ENCODE measurements at places on chromosomes 7 and 10. TPM values are rescaled to one million over a fixed set of nuclear protein-coding genes. Genes with fewer than 3 reads are reported as not detected.

The ABCA13 gene
- 0.14 TPM for total RNA-seq

- no peak for DNase-seq
- no peak overlapping the region for H3K27ac ChIP-seq
- H3K36me3 ChIP-seq = no peaks in the 10 kb centered on the region
These were observed 17.6 kb upstream of the ORC5 start for GRCh38 chr7:104225451-104225850.

DNA sequence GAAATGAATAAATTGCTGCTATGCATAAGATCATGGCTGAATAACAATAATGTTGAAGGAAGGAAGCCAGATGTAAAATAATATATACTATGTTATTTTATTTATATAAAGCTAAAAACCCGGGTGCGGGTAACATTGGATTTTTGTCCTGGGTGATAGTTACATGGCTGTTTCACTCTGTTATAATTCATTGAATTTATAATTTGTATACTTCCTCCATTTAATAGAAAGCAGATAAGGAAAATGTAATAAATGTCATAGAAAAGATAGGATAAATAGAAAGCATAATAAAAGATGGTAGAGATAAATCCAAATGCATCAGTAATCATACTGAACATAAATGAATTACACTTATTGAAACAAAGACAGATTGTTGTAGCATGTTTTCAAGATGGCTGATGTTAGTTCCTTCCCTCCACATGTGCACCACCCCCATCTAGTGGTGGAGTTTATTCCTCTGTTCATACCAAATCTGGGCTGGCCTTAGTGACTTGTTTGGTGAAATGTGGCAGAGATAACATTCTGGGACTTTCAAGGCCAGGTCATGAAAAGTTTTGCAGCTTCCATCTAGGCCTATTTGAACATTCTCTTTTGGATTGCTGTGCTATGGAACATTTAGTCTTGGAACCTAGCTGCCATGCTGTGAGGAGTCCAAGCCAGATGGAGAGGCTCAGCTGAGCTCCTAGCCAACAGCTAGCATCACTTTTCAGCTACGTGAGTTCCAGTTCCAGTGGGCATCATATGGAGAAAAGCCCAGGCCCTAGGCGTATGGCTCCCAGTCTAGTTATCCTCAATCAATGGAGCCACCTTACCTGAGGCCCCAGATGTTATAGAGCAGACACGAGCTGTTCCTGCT is 46.9 kb downstream of the AHCYL2 start:
- no peak overlapping the region for H3K27ac ChIP-seq
- no peaks in the 10 kb centered on the region for H3K27me3 ChIP-seq
- no peaks in the 10 kb centered on the region for H3K4me1 ChIP-seq
- H3K4me3 ChIP-seq = no peak overlapping the region

DNA sequence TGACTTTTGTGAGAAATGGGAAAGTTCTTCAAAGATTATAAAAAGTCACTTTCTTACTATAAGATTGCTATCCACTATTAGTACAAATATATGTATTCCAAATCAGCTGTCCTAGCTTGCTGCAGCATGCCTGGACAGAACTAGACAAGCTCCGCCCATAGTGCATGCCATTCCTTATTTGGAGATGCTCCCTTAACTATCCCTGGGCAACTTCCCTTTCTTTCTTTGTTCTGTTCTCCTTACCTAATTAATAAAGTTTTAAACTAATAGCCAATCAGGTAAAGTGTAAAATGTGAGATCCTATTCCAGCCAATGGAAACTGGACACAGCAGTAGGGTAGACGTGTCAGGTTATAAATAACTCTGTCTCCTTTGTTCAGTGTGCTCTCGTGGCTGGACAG is 281.9 kb downstream of the CAMK1D start:
- no peak for DNase-seq
- H3K36me3 ChIP-seq = no peaks in the 10 kb centered on the region
- H3K4me1 ChIP-seq = peaks cover 5% of the 10 kb centered on the region
- no peak overlapping the region for H3K27ac ChIP-seq
- H3K4me3 ChIP-seq = no peak overlapping the region
- H3K27me3 ChIP-seq = no peaks in the 10 kb centered on the region

The TCF7L2 gene
- total RNA-seq = 29.8 TPM

DNA sequence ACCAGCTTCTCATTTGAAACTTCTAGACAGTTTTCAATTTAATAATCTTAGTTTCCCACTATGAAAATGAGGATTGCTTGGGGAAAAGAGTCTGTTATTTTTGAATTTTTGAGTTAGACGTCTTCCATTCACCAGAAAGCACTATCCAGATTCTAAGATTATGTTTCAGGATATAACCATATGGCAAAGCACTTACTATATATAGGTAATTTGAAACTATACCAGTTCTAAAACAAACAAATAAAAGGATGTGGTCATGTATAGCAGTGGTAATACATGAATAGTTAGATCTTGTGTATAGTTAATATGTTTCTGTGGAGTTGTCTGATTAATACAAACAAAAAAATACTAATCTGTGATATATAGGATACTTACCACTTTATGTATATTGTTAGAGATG is 320.0 kb downstream of the EXOC4 start:
- H3K4me3 ChIP-seq = no peak overlapping the region
- no peaks in the 10 kb centered on the region for H3K4me1 ChIP-seq
- no peaks in the 10 kb centered on the region for H3K27me3 ChIP-seq
- no peak overlapping the region for H3K27ac ChIP-seq
- H3K36me3 ChIP-seq = no peaks in the 10 kb centered on the region

DNA sequence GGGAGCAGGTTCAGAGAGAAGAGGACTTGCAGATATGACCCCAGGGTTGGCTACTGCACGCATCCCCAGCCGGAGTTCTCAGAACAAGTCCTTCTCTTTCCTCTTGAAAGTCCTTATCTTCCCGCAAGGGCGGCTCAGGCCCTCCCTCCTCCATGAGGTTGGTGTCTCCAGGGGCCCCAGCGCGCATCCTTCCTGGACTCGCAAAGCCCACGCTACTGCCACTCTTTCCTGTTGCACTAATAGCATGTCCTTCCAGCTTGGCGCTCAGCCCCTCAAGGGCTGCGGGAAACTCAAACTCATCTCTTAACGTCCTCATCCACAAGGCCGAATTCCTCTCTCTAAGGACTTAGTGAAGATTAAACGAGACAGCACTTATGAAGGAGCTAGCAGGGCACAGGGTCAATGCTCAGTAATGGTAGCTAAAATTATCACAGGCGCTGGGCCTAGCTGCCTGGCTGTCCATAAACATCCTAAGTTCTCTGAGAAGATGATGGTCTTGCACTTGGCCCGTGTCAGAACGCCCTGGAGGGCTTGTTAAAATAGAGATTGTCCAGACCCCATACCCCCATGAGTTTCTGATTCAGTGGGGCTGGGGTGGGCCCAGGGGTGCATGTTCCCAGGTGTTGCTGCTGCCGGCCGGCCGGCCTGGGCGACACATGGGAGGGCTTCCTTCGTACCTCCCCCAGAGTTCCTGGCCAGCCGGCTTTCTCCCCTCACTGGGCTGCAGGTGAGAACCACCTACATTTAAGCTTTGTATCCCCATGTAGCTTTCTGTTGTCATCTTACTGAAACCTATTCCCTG is 261.4 kb downstream of the COBL start:
- DNase-seq = no peak
- no peaks in the 10 kb centered on the region for H3K27me3 ChIP-seq
- H3K4me1 ChIP-seq = no peaks in the 10 kb centered on the region
- no peaks in the 10 kb centered on the region for H3K36me3 ChIP-seq
- no peak overlapping the region for H3K27ac ChIP-seq

DNA sequence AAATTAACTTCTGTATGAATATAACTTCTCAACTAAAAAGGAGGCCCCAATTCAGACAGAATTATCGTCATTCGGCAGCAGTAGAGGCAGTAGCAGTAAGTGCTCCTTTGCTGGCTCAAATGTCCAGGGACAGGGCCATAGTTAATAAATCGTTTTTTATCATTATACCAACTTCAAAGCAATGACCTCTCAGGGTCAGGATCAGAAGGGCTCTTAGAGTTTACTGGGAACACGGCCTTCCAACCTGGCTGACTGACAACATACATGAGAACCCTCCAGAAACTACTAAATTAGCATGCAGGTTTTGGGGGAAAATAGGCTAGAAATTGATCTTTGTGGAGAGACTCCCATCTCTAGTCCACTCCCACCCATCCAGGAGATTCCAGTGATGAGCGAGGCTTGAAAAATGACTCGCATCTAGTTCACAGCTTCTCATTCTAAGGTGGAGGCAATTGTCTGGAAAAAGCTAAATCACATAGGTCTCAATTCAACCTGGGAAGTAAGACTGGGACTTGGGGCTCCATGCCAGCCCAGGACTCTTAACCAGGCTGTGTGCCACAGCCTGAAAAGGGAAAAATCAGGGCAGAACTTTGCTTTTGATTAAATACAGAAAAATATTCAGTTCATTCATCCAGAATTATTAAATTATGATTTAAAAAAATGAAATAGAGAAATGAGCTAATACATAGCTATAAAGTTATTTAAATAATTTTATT is 84.6 kb downstream of the ABLIM1 start:
- no peak for DNase-seq
- no peak overlapping the region for H3K27ac ChIP-seq
- no peaks in the 10 kb centered on the region for H3K36me3 ChIP-seq
- H3K4me1 ChIP-seq = no peaks in the 10 kb centered on the region
- no peaks in the 10 kb centered on the region for H3K27me3 ChIP-seq
- H3K4me3 ChIP-seq = no peak overlapping the region

Measured in prostate gland (tissue), 2 donors.